ENCODE measurements at places on chromosomes 2 and 18.

GRCh38 chr18:36745219-36745975, 83.4 kb downstream of the TPGS2 start:
- no peak for DNase-seq

DNA sequence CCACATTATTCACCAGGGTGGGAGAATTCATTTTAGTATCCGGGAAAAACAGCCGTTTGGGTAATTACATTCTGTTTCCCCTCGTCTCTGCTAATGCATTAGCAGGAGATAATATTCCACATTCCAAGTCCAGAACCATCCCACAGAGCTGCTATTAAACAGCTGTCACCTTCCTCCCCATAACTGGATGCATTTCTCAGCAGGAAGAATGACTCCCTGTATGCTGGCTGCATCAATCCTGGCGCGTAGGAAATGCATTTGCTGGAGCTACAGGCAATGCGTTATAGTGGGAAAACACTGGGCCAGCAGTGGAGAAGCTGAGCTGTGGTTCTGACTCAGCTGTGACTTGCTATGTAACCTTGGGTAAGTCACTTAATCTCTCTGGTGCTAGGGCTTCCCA, 246.0 kb downstream of the CLIP4 start:
- no peak for DNase-seq

DNA sequence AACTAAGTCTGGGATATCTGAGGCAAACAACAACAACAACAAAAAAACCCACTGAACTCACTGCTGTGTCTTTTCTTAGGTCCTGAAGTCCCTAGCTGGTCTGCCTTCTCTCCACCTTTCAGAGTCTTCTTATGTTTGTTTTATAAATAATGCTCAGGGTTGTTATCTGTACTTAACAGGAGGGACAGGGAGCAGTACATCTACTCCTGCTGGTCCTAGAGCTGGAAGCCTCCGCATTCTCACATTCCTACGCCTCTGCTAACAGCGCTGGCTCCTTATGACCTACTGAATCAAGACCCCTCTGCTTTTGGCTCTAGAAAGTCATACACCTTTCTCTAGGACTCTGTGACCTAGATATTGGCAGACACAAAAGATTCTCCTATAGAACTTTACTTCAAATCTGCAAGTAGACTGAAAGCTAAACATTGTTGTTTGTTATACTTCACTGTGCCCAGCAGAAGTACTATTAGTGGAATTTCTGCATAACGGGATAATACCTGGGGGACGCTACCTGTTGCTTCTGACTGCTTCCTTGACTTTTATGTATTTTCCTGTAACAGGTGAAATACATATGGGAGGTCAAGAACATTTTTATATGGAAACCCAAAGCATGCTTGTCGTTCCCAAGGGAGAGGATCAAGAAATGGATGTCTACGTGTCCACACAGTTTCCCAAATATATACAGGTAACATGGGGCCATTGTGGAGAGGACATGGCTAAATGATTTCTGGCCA, 48.6 kb downstream of the AOX1 start:
- DNase-seq, result no peak

- DNase-seq, result no peak
Observed at GRCh38 chr2:25619185-25619584, 54.2 kb downstream of the DTNB start.

DNA sequence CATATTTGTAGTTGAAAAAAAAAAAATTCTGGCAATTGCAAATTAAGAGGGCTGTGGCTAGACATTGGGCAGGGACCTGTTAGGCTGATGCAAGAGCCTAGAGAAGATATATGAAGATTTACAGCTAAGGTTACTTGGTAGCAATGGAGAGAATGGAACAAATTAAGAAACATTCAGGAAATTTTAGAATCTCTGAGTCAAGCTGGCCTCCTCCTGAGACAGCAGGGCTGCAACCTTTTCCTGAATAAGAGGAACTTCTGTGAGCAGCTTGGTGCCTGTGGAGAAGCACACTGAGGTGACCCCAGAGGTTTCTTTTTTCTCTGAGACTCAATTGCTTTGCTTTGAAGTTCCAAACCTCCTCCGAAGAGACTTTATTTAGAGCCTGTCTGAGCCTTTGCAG, 118.6 kb upstream of the LRATD1 start:
- no peak for DNase-seq

GRCh38 chr2:166381-166780, 97.5 kb downstream of the SH3YL1 start:
- DNase-seq, result peak; percentile 15

- DNase-seq, result no peak
Observed at GRCh38 chr2:9052821-9053533, 49.5 kb upstream of the MBOAT2 start.

GRCh38 chr18:49225160-49225559, 235.3 kb downstream of the DYM start:
- DNase-seq, result no peak

GRCh38 chr2:131201098-131201497, 8.2 kb upstream of the POTEE start:
- DNase-seq, result no peak

GRCh38 chr2:206701952-206702605, 16.1 kb downstream of the DYTN start:
- no peak for DNase-seq

DNA sequence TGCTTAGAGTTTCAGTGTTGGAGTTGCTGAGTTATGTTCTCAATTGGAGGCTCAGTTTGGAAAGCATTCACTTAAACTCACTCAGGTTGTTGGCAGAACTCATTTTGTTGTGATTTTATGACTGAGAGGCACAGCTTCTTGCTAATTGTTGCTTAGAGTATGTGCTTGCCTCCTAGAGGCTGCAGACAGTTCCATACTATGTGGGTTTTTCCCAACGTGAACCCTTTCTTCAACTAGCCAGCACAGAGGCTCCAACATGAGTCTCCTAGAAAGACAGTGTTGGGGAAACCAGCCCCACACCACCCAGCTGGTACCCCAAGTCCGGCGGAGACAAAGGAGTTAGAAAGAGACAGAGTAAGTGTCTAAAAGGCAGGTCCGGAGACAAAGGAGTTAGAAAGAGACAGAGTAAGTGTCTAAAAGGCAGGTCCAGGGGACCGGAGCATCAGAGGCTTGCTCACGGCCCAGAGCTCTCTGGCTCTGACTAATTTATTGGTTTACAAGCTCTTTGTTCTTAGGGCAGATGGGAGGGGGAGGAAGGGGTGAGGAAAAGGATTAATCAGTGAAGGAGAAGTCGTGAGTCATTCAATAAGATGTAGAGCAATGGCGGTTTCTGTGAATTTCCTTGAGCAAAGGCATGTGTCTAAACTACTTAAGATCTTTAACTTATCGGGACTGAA, 999.7 kb upstream of the LRRTM1 start:
- DNase-seq, result no peak

DNA sequence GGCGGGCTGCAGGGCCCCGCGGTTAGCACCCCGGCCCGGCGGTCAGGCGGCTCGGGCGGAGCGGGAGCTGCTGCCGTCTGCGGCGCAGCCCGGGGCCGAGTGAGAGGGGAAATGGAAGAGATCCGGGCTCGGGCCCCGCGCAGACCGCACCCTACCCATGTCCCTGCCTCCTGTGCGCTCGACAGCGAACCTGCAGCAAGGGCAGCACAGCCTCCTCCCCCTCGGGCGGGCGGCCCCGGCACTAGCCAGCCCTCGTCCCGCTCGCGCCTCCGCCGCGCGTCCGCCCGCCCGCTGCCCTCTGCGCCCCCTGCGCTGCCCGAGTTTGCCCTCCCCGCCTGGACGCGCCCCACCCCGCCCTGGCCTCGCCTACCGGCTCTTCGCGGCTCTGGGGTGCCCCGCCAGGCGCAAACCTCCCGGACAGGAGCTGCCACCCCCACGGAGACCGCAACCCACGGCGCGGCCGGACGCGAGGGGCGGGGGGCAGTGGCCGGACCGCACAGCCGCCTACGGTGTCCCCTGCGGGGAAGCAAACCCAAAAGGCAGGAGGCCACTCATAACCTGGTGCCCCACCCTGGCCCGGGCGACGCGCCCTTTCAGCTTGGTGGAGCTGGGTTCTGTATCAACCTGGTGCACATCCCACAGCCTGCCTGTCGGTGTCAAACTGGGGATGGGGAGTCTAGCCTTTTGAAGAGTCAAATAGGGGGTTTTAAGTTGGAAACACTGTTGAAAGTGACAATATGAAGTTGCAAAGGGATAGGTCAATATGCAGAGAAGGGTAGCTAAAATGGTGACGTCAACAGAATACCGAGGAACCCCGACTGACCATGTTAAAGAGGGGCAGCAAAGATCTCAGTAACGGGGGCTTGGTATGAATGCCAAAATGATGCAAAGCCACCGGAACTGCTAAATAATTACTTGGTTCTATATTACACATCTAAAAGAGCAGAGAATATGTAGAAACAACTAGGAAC, at the start of gene IHH:
Gene IHH (minus strand): TSS at position 101 of the 971 bp plus-strand sequence. CDS start 454 bp downstream, outside the sequence.
- no peak for DNase-seq

GRCh38 chr2:73018188-73018825, 53.2 kb downstream of the SFXN5 start:
- DNase-seq, result no peak

GRCh38 chr2:182897137-182897536, 30.7 kb upstream of the FRZB start:
- no peak for DNase-seq

DNA sequence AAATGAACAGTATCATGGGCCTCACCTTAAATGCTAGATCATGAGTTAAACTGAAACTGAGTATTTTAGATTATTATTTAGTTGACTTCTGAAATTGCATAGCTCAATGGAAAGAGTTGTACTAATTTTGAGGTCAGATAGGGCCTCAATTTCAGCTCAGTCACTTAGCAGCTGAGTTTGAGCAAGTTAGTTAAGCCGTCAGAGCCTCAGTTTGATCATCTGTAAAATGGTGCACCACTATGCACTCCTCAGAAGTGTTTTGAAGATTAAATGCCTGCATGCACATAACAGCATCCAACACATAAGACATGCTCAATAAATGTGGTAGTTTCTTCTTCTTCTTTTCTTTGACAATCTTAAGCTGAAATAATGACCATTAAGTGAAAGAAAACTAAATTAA, 38.2 kb upstream of the ASNSD1 start:
- DNase-seq, result no peak

GRCh38 chr2:88081924-88082608, 14.4 kb downstream of the SMYD1 start:
- no peak for DNase-seq

- DNase-seq, result no peak
Observed at GRCh38 chr2:232369126-232369951, 9.2 kb upstream of the ALPP start.

DNA sequence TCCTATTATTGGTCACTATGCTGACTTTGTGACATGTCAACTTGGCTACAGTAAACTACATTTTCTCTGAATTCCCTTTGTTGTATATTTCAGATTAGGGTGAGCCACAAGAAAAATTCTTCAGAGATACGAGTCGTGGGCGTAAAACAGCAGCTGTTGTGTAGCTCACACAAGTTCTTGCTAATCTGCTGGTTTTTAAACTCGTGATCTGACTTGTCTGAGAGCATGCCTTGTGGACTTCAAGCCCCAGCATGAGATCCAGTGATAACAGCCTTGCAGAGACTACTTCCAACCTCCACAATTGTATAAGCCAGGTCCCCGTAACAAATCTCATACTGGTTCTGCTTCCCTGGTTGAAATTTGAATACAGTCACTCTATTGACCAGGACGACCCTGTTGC, 259.8 kb upstream of the LYPD1 start:
- no peak for DNase-seq

GRCh38 chr18:41532344-41533086, 422.5 kb upstream of the PIK3C3 start:
- DNase-seq, result no peak

DNA sequence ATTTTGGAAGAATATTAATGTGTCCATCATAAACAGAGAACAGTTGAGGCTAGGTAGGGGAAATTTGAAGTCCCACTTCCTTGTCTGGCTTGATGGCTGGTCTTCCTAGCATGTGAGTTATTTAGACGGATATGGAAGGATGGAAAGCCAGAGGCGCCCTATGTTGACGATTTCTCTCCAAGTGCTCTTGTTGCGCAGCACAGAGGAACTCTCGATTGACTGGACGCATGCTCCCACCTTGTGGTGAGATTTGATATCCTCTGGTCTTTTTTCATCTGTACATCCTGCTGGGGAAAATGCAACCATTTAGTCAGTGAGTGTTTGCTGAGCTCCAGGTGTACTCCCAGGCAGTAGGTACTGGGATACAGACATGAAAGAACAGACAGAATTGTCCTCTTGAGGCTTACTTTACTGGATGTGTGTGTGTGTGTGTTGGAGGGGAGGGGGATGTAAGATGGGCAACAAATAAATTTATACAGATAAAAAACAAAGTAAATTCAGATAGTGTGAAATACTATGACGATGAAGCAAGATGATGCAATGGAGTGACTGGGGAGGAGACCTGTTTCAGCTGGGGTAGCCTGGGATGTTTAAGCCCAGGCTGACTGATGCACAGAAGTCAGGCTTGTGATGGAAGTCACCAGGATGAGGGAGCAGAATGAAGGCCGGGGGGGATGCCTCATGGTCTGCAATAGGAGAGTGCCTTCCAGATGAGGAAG, 137.2 kb downstream of the TRIM43 start:
- no peak for DNase-seq

Measured in stimulated activated CD8-positive, alpha-beta memory T cell treated with anti-CD3 and anti-CD28 coated beads, Interleukin-4, amount 100 ng/mL, for 4 hours (primary cell).